ENCODE measurements at places on chromosomes 5 and 9.

GRCh38 chr5:14465116-14465515 is 116.5 kb upstream of the OTULINL start:
- DNase-seq = no peak

DNA sequence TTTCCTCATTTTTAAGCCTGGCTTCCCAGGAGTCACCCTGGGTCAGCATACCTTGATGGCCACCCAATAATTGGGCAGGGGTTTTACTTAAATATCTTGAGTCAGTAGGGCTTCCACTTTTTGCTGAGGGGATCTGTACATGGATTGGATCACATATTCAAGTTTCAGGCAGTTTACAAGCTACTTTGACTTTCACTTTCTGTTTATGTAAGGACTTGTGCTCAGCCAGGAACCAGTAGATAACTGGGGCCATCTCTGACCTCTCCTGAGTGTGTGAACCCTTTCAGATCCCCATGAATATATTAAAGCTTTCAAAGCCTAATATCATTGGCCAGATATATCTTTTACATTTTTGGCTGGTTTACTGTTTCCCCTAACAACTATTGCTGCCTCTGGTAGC is 45.1 kb downstream of the SLCO6A1 start:
- no peak for DNase-seq

DNA sequence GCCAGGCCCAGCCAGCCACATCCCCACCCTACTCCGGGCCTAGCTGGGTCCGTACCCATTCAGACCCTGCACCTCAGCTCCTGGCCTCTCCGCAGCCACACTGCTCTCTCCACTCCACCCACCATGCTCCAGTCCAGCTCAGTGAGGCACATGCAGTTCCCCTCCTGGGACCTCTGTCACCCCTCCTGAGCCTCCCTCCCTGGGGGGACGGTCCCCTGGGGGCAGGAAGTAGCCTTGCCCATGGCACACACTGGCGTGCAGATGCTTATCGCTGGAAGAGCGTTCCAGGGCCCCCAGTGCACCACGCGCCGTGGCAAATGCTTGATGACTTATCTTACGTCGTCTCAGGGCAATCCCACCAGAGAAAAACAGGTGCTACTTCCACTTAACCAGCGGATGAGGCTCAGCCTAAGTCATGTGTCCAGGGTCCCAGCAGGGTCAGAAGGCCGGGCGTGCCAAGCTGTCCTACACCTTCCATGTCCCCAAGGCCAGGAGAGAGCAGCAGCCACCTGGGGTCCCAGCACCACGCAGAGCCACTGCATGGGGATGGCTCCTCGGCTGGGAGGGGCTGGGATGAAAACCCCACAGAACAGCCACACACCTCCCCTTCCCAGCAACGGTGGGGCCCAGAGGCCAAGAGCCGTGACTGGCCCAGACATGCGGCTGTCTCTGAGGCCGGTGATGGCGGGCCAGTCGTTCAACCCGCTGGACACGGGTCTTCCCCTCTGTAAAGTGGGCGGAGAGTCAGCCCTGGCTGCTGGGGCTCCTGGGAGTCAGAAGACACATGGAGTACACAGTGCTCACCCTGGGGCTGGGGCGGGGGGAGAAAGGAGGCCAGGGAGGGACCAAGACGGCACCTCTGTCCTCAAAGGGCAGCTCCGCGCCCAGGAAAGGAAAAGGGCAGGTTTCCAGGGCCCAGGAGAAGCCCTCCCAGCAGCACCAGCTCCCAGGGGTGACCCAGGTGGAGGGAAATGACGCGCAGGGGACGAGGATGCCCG is 2.6 kb upstream of the CCDC187 start:
- DNase-seq = no peak

DNA sequence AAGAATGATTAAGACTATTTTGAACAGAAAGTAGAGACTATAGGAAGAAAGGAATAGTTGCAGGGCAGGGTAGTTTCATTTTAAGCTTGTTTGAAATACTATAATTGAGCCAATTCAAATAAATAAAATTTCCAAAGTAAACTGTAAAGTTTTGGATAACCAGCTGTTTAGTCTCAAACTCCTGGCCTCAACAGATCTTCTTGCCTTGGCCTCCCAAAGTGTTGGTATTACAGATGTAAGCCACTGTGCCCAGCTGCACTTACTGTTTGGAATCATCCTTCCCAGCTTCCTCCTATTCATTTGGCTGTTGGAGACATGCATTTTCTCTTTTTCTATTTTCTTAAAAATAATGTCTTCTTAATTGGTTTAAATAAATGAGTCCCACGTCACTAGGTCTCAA is 231.0 kb downstream of the NNT start:
- no peak for DNase-seq

DNA sequence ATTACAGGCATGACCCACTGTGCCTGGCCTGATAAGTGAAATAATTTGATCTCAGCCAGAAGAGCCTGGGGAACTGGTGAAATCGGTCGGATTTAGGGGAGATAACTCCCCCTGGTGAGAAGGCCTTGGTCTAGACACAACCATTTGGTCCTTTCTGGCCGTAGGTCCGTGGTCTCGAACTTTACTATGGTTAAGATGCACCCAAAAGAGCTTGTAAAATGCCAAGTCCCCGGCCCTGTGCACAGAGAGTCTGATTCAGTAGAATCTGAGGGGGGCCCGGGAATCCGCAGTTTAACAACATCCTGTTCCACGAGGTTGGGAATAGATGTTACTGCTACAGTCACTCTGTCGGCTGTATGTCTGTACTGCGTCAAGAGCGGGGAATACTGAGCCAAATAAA is 140.7 kb downstream of the C9orf50 start:
- no peak for DNase-seq

DNA sequence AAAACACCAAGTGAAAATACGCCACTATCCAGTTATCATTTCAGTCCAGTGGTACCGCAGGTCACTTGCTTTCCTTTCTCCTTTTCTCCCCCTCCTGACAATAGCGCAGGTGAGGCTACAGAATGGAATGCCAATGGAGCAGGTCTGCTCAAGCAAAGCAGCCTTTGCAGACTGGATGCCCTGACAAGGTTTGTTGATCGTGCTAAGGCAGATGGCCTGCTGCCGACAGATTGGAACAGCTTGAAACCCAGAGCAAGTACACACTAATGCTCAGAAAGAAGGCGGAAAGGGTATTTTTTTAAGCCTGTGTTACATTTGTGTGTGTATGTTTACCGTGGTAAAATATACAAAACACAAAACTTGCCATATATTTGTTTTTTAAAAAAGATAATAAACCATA is 19.4 kb downstream of the SPACA9 start:
- no peak for DNase-seq

DNA sequence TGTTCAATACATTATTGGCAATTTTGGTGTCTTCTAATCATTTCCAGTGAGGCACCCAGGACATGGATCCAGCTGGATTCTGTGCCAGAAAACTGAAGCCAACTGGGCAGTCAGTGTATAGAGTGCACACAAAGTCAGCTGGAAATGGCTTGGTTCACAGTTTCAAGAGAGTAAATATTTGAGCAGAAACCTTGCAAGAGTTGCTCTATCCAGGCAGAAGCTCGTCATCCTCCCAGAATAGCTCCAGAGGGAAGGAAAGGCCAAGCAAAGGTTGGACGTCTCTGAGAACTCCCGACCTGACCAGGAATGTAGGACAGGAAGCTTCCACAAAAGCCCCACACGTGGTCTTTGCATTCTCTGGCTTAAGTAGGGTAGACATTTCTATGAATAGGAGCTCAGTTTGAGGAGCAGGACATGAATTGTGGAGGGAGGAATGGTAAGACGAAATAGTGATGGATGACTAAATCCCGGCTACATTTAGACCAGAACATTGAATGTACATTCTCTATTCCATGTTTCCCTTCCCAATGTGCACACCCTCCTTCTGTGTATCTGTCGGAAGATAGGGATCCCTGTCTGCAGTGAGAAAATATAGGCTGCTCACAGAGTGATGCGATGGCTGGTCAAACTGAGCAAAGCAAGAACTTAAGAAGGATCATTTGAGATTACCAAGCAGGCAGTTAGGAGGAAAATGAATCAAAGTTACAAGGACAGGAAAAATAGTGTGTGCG is 72.7 kb upstream of the FCN2 start:
- DNase-seq = no peak

DNA sequence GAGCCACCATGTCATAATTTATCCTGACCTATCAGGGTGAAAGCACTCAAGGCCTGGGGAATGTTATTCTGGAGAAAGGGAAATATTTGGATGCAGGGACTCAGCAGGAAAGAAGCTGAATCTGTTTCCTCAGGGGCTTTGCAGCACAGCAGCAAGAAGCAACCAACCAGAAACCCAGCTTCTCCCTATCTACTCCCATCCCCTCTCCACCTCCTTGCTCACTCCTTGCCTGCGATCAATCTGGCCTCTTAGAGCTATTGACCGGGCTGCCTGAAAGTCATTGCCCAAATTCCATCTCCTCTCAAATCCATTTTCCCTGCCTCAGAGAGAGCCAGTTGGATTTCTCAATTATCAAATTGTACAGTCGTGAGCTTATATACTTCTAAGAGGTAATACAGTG is 542.0 kb upstream of the TRPC7 start:
- no peak for DNase-seq

DNA sequence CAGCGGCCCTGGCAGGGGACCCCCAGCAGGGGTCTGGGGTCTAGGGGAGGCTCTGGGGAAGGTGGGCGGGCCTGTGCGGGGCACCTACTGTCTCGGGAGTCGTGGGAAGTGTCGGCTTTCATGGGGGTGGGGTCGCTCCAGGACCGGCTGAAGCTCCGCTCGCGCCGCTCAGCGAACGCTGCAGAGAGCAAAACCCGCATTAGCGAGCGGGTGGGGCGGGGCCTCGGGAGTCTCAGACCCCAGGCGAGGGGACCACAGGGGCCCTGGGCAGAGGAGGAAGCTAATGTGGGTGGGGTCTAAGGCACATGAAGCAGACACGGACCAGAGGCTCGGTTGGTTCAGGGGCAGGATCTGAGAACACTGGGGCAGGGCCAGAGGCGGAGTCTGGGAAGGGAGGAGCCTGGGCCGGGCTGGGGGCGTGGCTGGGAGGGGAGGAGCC is 5.5 kb downstream of the NSMF start:
- peak; percentile 43 for DNase-seq

GRCh38 chr5:73796164-73797131 is 170.5 kb downstream of the ARHGEF28 start:
- DNase-seq = no peak

GRCh38 chr5:118468085-118468484 is 520.3 kb downstream of the DTWD2 start:
- no peak for DNase-seq

- no peak for DNase-seq
These were observed 6.1 kb upstream of the VLDLR start for GRCh38 chr9:2615497-2615896.

DNA sequence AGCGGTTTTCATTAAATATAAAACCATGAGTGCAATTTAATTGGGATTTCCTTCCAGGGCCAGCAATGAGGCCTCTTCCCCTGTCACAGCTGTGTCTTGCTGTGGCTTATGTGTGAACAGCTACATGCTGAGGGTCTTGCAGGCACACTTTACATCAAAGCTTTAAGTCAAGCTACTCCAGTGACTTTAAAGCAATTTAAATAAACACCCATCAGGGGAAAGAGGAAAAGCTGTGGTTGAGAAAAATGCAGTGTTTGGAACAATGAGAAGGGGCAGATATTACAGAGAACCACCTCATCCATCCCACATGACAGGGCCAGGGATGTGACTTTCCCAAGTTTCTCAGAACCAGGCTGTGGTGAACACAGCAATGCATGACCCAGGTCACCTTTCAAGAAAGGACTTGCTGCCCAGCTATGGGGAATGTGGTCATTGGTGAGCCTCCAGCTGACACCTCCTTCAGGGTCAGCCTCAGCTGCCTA is 115.9 kb upstream of the LPAR1 start:
- DNase-seq = no peak

GRCh38 chr5:27034565-27034964 is 3.8 kb downstream of the CDH9 start:
- no peak for DNase-seq

DNA sequence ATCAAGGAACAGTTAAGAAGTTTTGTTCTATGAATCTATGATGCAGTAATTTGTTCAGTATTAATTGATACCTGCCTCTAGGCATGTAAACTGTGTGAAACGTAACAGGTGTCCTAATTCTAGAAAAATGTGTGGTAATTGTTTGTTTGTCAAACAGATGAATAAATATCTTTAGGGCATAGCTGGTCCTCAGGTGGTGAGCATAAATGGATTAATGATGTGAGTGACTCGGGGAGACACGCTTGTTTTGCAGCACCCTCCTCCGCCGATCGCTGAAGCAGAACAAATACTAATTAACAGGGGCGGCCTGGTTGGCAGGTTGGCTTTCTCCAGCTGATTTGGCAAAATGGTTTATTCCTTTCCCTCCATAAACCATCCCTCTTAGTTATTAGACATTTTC is 88.8 kb downstream of the TLE4 start:
- no peak for DNase-seq

GRCh38 chr9:121609822-121610637 is 41.4 kb upstream of the DAB2IP start:
- no peak for DNase-seq

GRCh38 chr5:29811914-29812679 is 1381.4 kb upstream of the CDH6 start:
- no peak for DNase-seq

GRCh38 chr5:136809382-136809781 is 444.0 kb upstream of the TRPC7 start:
- no peak for DNase-seq

GRCh38 chr9:114278881-114279570 is 43.9 kb upstream of the ORM1 start:
- DNase-seq = no peak

- DNase-seq = no peak
These were observed 104.5 kb upstream of the CHD1 start for GRCh38 chr5:99033014-99033900.

DNA sequence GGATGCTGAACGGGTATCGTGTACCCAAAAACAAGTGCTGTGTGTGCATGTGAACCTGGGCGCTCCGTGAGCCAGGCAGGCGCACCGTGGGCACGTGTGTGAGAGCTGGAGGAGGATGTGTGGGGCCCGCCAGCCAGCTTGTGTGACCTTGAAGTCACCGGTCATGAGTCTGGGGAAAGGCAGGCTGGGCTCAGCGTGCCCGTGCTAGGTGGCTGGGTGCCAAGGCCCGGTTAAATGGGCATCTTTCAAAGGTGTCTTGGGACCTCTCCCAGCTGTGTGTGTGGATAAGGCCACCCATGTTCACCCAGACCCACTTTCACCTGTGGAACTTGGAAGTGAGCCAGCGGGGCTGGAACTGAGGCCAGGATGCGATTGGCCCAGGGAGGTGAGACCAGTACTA is 3.4 kb downstream of the KCNT1 start:
- DNase-seq = no peak

GRCh38 chr5:138662599-138662998 is 87.4 kb upstream of the HSPA9 start:
- DNase-seq = peak; percentile 16

GRCh38 chr5:120771202-120771601 is 307.1 kb downstream of the PRR16 start:
- no peak for DNase-seq

DNA sequence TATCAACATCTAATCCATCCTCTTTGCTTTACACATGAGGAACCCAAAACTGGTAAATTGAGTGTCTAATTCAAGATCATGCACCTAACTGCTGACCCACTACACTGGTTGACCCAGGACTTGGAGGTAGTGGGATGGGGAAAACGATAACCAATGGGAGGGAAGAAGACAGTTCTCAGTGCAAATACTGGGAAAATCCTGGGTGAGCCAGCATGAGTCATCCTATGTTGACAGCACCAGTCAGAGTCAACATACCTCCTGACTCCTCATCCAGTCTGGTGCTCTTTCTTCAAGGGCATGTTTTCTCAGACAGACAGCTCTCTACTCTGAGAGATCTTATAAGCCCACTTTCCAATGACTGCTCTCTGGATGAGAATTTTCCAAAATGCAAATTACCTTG is 232.8 kb upstream of the PTGER4 start:
- no peak for DNase-seq

- no peak for DNase-seq
These were observed 98.6 kb downstream of the GIN1 start for GRCh38 chr5:103021314-103021713.

All from stimulated activated CD4-positive, alpha-beta T cell treated with anti-CD3 and anti-CD28 coated beads, Interleukin-15, amount 100 ng/mL, for 1 hour (primary cell).